Esophagus squamous epithelium (tissue), 5 donors: ENCODE measurements at places on chromosomes 7 and 10.

GRCh38 chr10:8402576-8402975 is 348.1 kb downstream of the GATA3 start:
- DNase-seq: no peak

GRCh38 chr10:112132435-112132834 is 51.1 kb downstream of the GPAM start:
- no peak for DNase-seq

- no peak for DNase-seq
Observed at GRCh38 chr7:156162451-156162850, 350.2 kb upstream of the SHH start.

DNA sequence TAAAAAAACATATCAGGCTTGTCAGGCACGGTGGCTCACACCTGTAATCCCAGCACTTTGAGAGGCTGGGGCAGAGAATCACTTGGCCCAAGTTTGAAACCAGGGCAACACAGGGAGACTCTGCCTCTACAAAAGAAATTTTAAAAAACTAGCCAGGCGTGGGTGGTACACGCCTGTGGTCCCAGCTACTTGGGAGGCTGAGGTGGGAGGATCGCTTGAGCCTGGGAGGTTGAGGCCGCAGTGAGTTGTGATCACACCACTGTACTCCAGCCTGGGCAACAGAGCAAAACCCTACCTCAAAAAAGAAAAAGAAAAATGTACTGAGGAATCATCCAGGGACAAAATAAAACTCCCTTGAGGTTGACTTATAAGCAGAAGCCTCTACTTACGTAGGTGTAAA is 149.9 kb upstream of the KLF14 start:
- no peak for DNase-seq

DNA sequence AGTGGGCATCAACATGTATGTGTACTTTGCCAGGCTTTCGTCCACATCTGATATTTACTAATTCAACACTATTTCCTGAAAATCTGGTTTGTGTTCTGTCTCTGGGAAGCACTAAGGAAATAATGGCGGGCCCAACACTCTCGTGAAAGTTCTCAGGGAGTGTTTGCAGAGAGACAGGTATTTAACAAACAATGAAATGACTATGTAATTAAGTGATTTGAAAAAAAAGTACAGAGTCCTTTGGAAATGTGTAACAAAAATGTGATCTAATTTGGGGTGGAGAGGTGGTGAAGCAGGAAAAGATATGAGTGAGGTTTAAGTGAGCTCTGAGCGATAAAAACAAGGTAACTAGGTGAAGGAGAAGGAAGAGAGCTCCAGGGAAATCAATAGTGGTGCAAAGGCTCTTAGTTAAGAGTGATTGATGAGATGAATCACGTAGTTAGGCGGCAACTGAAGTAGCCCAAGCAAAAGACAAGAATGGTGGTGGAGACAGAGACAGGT is 95.3 kb upstream of the DNAJB12 start:
- DNase-seq: no peak

- DNase-seq: no peak
Observed at GRCh38 chr10:12334186-12334530, 15.2 kb upstream of the CAMK1D start.

- no peak for DNase-seq
Observed at GRCh38 chr10:13056456-13057077, 43.4 kb upstream of the OPTN start.

DNA sequence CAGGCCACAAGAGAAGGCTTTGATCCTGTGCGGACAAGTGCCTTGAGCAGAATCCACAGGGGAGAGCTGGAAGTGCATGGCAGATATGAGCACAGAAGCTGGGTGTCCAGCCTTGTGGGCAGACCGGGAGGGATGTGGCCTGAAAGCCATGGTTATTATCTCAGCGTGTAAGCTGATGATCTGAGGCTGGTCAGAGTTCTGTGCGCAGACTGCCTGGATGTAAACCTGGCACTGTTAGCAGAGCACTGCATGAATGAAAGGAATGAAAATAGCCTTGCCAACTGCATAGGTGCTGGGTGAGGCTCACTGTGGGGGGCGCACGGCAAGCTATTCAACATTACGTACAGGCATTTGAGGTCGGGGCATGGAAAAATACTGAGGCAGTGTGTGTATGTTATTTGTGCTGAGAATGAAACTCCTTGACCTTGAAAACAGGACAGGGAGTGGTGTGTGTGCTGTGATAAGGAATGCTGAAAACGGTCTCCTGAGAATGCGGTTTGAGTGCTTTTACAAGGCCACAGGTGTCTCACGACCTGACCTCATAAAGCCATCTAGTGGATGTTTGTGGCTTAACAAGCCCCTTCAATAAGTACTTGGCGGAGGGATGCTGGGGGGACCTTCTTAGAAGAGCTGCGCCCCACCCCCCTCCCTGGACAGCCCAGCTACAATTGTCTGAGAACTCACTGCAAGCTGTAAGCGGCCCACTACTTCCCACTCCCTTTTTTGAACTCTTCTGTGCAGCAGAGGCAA is 18.7 kb downstream of the AKR1C1 start:
- no peak for DNase-seq

DNA sequence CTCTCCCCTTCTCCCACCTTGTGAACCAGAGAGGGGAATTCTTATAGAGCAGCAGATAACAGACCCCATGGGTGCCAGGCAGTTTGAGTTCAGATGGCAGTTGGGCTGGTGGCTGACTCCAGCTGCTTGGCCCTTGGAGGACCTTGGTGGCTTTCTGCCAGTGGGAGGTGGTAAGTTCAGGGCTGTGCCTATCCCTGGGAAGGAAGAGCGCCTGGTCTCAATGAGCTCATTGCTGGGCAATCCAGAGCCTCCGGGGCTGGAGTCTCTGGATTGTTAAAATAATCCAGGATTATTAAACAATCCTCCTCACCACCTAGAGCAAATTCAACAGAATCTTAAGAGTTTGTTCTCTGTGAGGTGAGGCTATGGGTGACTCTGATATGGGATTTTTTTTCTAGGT is 105.2 kb downstream of the FANK1 start:
- DNase-seq: no peak

GRCh38 chr10:12788277-12788676 is 213.2 kb downstream of the CCDC3 start:
- no peak for DNase-seq

DNA sequence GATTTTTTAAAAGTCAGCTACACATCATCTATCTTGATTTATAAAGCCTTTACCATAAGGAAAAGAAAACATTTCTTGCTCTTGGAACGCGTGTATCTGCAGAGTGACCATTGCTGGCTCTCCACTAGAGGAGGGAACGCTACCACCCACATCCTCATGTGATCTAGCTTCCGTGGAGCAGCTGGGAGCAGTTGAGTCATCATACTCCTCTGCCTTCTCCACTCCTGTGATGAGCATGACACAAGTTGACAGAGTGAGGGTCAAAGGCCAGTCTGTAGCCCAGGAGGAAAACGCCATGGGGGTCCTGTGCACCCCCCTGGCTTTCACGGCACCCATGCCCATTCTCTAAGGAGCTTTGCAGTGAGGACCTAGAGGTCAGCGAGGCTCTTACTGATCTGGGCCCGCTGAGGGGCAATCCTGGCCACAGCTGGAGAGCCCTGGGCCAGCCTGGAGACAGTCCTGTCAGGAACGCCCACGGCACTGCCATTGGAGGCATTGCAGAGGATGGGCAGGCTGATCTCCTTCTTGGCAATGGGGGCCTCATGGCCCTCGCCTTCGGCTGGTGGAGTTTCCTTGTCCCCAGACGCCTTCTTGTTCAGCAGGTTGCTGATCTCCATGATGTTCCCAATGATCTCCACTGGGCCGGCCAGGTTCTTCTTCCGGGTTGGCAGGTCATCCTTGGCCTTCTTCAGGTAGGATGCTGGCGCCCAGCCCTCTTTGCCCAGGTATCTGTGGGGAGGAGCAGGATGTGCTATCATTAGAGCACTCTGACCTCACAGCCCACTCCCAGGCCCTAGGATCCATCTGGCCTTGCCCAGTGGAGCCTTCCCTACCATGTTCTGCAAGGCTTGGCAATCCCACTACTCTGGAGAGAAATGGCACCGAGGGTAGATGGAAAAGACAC is 119.2 kb downstream of the NEURL1 start:
- DNase-seq: no peak

- no peak for DNase-seq
Observed at GRCh38 chr7:101172854-101173751, 7.0 kb downstream of the NAT16 start.

GRCh38 chr10:129962031-129962871 is 1.8 kb downstream of the EBF3 start:
- no peak for DNase-seq

DNA sequence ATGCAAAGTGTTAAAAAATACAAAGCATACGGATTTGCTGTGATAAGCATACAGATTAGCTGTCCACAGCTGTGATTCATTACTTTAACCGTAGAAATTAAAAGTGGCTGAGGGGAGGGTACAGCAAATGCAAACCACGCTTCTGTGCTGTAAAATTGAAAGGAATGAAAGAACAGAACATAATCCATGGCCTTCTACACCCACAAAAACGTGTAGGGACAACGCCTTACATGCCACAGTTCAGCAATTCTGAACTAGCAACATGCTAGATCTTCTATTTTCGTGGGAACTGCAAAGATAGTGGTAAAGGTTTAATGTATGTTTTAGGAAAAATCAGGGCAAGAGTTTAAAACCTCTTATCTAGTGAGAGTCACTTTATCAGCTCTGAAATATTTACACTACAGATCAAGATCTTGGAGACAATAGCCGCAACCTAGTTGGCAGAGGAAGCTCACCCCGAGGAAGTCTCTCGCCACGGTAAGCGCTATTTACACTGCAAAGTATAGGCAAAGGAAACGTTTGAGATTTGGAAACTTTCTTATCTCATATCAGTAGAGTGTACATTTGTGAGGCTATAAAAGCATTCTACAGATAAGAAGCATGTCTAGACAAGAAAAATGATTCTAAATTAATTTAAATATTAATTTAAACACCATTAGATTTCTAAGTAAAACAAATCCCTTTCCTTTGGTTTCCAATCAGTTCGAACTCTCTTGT is 193.6 kb downstream of the MLLT10 start:
- DNase-seq: no peak

DNA sequence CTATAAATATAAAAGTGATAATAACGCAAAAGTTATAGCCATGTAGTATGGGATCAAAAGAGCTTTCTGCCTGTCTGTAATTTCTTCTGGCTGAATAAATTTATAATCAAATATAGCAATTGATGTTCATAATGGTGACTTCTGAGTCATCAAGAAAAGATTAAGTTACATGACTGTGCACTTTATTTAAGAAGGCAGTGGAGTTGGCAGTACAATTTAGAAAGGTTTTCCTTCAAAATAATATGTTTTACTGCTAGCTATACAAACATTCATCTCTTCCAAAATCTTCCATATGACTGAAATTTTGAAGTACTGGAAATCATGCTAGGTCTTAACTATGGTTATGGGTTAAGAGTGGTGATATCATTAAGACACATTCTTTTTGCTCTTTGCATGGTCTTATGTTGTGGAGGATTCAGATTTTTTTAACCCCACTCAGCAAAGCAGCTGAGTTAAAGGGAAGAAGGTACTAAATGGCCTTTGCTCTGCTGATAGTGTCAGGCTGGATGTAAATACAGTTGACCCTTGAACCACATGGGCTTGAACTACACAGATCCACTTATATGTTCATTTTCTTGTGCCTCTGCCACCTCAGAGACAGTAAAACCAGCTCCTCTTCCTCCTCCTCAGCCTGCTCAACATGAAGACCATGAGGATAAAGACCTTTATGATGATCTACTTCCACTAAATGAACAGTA is 323.6 kb downstream of the BBS9 start:
- no peak for DNase-seq

DNA sequence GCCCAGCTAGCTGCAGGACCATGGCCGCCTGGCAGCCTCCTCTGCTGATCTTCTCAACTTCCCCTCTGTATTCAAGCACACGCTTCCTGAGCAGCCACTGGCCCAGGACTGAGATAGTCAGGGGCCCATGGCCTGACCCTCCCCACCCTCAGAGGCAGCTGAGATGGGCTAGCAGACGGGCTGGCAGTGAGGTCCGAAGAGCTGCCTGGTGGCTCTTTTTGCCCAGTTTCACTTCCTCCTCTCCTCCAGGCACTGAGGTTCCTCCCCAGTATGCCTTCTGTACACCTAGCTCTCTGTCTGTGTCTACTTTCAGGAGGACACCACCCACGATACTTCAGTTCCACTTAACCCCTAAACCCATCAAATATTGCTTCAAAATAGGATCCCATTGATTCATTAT is 395.6 kb downstream of the TNS3 start:
- DNase-seq: no peak

DNA sequence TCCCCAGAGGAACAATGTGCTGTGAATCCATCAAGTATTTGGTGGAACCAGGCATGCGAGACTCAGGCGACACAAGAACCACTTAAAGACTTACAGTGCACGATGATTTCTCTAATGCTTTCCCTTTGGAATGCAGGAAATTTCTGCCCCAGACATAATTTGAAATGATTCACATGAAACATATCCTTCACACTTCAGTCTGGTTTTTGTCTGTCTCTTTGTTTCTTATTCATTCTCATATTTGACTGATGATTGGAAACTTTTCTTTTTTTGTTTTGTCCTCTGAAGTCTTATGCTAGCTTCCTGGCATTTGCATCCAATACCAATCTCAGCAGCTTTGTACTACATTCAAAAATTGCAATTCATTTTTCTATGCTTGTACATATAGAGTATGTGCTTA is 502.8 kb downstream of the PHTF2 start:
- no peak for DNase-seq

GRCh38 chr7:122515404-122515803 is 183.5 kb downstream of the RNF133 start:
- DNase-seq: no peak

GRCh38 chr10:123327450-123327849 is 173.2 kb downstream of the BUB3 start:
- no peak for DNase-seq

DNA sequence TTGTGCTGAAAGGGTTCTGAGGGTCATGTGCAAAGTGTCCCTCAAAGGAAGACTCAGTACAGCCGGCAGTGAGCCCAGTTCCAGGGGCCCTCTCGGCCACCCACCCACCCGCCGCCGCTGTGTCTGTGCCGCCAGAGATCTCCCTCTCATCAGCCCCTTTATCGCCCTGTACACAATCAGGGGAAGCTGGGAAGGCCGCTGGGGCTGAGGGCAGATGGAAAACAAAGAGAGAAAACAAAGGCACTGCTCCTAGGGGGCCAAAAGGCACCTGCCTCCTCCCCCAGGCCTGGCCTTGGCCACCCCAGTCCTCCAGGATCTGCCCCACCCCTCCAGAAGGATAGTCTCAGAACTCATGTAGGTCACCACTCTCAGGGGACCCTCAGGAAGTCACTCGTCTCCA is 67.0 kb downstream of the ZMIZ1 start:
- DNase-seq: no peak

DNA sequence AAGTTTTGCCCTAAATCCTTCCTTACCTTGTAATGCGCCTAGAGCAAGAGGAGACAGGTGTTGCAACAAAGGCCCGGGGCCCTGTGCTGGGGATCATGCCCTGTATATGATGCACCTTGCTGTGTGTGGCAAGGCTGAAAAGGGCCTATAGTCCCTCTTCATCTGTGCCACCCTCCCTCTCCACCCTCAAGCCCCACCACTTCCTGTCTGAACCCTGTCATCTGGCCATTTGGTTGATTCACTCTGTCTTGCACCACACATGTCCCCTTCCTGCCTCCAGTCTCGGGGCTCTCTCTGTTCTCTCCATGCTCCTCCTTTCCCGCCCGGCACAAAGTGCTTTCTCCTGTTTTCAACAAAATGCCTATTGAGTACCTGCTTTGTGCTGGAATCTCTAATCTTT is 11.5 kb upstream of the MALSU1 start:
- DNase-seq: no peak

GRCh38 chr7:18815261-18815960 is 302.0 kb downstream of the TWIST1 start:
- DNase-seq: no peak
